AG10803 (cell line): ENCODE measurements at places on chromosomes 11 and 22.

DNA sequence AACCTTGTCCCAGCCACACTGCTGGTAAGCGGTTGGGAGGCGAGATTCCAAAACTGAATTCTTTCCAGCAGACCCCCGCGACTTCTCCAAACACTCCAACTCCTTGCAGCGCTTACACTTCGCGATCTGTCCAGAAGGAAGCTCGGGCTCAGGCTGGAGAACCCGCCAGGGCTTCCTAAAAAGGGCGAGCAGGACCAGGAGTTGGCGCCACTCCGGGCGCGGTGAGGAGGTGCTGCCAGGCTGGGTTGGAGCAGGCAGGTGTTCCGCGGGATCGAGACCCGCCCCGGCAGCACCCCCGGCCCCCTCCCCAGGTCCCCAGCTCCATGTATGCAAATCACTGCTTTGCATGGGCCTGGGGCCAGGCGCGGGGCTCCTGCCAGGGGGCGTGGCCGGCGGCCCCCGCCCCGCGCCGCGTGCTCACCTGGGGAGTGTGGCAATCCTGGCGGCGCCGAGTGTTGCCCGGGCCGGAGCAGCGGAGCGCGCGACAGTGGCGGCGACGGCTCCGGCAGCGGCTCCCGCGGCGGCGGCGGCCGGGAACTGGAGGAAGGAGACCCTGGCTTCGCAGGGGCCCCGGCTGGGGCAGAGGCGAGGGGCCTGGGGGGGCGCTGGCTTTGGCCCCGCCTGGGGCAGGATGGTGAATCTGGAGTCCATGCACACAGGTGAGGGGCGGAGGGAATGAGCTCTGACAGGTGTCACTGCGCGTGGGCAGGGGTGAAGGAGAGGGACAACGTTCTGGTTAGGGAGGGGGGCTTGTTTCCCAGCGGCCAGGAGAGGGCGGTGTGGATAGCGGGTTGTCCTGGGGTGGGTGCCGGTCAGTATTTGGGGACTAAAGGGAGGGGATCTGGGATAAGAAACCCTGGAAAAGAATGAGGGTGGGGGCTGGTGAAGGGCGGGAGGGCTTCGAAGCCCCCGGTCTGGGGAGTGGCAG is at the start of gene POU2F3:
TSS of gene POU2F3 (plus strand) at position 428 of the 928 bp plus-strand sequence. CDS start at position 632, 204 bp downstream.
- DNase-seq = no peak

DNA sequence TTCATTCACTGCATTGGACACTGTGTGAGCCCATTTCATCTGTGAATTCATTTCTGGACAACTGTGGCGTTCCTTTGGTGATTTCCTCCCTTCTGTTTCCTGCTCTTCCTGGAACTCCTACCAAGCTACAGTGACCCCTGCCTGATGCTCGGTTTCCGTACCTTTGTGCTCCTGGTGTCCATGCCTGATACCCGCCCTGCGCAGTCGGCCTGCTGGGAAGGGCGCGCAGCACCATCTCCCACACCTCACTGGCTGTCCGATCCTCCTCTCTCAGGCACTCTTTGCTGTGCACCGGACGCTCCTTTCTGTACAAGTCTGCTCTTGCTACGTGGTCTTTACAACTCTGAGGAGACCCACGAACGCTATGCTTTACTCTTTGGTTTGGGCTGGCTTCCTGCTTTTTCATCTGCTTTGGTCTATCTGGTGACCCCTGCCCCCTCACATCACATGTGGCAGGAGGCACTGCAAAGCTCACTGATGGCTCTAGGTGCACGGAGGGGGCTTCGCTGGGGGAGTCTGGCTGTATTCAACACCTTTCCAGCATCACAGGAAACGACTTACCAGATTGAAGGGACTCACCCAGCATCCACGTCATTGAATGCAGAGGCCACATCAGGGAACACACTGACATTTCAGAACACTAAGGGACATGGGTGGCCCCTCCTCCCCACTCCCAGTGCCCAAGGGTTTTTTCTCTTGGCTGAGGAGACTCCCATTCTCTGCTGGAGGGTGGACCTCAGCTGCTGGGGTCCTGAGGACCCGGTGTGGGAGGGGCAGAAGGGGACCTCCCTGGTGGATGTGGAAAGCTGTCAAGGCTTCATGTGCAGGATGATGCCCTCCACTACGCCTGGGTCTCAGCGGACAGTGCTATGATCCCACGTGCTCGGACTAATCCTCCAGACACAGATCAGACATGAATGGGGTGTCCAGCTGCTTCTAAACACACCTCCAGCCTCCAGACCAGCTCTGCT is 27.0 kb upstream of the MOB2 start:
- DNase-seq = no peak

GRCh38 chr11:10600570-10601248 is 32.2 kb upstream of the LYVE1 start:
- DNase-seq = no peak

DNA sequence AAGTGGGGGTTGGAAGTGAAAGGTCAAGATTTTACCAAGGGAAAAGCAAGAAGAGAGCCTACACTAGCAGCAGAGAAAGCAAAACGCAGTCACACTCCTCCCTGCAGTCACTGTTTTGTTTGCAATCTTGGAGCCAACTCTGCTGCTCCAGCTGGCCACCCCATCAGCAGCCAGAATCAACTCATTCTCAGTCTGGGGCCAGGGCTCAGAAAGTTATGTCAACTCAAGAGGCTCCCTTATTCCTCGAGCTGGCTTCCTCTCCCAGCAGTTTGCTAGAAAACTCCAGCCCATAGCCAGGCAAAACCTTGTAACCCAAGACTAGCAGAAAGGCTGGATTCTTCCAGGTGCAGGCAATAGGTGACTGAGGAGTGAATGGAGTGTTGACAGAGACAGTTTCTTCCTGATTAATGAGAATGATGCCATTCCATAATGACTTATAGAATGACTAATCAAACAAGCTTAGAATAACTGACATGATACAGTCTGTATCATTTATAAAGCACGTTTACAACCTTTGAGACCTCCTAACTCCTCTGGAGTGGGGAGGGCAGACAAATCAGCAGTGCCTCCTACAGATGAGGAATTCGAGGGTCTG is 53.4 kb downstream of the P4HA3 start:
- peak; percentile 68 for DNase-seq

DNA sequence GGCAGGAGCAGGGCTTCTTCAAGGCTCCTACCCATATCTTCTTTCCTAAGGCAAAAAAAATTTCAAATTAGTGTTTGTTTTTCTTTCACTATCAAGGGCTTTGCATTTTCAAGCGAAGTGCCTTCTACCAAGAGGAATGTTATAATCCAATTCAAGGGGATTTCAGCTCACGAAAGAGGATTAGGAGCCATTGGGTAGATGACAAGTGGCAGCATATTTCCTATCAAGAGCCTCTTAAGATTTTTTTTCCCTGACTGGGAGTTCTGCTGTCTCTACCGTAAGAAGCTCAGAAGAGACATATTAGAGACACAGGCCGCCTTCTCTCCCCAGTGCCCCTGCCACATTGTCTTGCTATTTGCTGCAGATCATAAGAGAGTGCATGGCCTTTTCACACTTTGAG is 55.9 kb upstream of the BMAL1 start:
- no peak for DNase-seq

- DNase-seq = no peak
Measured at GRCh38 chr22:48237466-48238283, 1475.2 kb downstream of the TBC1D22A start.

DNA sequence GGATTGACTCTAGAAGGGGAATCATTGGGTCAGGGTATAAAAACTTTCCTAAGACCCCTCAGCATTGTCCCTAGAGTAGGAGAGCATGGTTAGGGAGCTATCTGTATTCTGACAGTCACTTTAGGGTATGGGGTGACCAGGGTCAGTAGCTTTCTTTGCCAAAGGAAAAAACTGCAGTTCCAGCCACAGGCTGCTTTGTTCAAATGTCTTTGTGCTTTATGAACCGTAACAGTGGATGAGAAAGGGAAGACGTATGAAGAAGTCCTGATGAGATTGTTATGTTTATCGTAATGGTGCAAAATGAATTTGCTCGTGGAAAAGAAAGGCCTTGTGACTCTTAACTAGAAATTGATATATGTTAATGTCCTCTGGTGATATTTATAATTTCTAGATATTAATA is 30.0 kb downstream of the CYB5R2 start:
- no peak for DNase-seq

GRCh38 chr11:23680488-23681230 is 816.2 kb upstream of the LUZP2 start:
- DNase-seq = no peak

DNA sequence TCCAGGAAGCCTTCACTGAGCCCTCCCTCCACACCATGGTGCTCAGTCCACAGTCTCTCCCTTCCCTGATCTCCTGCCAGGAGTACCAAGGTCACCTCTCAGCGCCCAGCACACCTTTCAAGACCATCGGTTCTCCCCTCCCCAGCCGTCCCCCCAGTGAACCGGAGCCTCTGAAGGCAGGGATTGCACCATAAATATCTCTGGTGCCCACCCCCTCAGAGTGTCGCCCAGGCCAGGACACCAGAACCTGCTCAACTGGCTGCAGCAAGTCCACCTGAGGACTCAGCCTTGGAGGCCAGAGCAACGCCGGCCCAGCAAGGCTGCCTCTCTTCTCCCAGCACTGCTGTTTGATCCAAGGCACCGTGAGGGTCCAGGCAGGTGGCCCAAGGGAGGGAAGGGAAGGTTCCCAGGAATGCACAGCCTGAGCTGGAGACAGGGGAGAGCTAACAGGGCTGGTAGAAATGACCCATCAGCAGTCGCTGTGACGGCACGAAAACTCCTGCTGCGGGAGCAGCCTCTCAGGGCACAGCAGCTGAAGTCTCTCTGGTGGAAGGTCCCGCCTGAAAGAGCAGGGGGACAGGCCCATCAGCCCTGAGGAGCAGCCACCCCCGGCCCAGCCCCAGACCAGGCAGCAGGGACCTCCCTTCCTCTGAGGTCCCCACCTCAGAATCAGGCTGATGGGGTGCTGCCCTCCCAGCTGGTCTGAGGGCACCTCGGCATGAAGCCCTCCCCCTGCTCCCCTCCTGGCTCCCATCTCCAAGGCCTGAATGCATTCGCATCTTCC is 80.3 kb downstream of the BUD13 start:
- DNase-seq = no peak

DNA sequence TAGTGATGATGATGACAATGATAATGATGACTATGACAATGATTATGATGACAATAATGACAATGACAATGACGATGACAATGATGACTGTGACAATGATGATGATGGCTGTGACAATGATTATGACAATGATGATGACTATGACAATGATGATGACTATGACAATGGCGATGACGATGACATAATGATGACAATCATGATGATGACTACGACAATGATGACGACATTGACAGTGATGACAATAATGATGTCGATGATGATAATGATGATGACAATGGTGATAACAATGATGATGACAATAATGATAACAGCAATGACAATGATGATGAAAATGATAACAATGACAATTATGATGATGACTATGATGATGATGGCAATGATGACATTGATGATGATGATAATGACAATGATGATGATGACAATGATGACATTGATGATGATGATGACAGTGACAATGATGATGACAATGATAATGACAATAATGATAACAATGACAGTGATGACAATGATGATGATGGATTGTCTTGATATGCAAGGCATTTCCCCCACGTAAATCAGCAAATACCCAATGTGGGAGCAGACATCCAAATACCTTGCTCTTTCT is 37.7 kb downstream of the DHCR7 start:
- no peak for DNase-seq

DNA sequence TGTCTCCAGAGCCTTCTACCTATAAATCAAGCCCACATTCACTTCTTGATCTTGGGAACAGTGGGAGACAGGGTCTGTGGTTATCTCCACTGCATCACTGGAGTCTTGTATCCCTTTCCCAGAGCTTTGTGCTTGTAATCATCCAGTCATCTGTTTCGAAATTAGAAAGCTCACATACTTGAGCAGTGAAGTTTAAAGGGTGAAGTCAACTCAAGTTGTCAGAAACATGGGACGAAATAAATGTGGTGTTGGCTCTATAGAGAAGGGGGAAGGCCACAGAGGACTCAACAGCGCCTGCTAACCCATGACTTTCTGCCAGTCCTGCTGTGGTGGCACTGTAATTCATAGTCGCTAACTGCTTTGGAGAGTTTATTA is 197.5 kb downstream of the DBX1 start:
- peak; percentile 94 for DNase-seq

DNA sequence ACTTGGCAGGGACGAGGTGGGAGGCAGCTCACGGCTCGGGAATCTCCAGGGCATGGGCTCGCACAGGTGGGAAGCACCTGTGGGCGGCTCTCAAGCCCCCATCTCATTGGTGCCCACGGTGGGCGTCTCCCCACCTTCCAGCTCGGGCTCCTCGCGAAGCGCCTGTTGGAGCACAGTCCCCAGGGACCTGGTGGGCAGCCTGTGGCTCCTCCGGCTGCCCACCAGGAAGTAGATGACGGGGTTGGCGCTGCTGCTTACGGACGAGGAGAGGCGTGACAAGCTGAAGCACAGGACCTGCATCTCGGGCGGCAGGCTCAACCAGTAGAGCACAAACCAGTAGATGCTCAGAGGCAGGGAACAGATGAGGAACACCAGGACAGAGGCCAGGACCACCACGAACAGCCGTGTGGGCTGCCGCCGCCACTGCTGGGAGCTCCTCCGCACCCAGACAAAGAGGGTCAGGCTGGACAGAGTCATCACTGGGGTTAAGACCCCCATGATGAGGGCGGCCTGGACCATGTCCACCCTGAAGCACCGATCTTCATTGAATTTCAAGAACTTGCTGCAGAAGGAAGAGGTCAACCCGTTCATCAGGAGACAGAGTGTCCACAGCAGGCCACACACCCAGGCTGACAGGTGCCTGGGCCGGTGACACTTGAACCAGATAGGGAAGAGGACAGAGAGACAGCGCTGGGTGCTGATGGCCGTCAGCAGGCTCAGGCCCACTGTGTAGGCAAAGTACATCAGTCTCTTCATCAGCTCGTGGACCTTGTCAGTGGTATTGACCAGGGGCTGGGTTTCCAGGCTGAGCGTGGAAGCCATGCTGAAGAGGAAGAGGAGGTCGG is 633 bp downstream of the MRGPRD start:
- no peak for DNase-seq

DNA sequence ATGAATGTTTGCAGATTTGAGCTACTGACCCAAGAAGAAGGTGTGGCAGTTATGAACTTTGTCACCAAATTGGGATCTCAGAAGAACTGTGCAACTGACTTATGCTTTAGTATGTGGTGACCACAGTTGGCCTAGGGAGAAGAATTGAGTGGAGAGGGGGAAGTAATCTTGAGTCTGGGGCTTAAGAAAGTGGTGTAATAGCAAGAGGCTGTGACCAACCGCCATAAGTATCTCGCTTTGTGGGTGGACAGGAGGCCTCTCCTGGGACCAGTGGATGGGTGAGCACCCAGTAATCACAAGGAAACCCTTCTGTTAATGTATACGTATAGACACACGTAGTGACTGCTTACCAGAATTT is 12.7 kb upstream of the IL10RA start:
- no peak for DNase-seq

- no peak for DNase-seq
Measured at GRCh38 chr11:133997554-133997953, 40.8 kb upstream of the IGSF9B start.

GRCh38 chr11:16179676-16180075 is 176.7 kb downstream of the SOX6 start:
- DNase-seq = peak; percentile 66

GRCh38 chr11:120914021-120914420 is 109.9 kb upstream of the TBCEL start:
- no peak for DNase-seq
